ENCODE measurements at places on chromosomes 12 and 14.

DNA sequence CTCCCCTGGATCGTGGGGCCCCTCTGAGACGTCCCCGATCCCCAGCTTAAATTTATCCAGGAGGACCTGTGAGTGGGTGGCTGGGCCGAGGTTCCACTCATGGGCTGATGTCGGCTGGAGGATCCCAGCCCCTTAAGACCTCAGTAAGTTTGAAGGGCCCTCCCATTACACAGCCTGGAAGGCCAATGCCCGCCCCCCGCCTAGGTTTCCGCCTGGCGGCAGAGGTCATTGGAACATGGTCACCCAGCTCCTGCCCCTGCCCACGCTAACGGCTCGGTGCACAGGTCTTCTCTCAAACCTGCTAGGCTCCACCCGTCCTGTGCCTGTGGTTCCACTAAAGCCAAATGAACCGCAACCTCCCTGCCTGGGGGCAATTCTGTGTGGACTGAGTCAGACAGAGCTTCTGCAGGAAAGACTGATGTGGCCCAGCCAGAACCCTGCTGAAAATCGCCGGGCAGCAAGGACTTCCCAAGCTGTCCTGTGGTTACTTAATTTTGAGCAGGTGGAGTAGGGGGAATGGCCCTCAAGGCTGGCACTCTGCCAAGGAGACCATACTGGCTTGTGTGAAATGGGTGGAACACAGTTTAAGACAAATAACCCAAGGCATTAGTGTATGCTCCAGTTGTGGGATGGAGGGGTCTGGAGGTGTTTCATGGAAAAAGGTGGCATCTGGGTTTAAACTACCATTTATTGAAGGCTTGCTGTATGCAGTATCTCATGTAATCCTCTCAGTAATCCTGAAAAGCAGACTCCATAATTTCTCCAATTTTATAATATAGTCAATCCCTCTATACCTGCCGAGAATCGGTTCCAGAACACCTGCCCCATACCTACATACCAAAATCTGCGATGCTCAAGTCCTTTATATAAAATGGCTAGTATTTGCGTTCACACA, 903 bp upstream of the NT5DC3 start:
- peak; percentile 2 for DNase-seq

DNA sequence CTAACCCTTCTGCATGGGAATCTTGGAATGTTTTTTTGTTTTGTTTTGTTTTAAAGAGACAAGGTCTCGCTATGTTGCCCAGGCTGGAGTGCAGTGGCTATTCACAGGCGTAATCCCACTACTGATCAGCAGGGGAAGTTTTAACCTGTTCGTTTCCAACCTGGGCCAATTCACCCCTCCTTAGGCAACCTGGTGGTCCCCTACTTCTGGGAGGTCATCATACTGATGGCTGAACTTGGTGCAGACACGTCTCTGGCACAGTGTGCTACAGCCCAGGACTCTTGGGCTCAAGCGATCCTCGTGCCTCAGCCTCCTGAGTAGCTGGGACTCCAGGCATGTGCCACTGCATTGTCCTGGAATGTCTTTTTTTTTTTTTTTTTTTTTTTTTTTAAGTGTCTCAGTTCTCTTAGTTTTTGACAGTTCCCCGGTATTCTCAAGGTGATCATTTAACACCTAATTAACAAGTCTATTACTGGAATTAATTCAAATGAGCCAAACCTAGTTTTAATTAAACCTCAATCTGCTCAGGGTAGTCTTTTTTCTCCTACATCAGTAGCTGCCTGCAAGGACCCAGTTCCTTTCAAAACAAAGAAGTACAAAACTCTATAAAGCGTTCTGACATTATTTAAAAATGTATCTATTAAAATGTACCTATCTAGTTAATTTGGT, 49.0 kb upstream of the ISM2 start:
- no peak for DNase-seq

GRCh38 chr12:63844391-63845341, at the start of gene SRGAP1:
Gene SRGAP1 (plus strand): TSS chr12:63844700. CDS start chr12:63844817, 117 bp downstream.
- DNase-seq, result no peak

GRCh38 chr12:10540776-10541205, 35.1 kb downstream of the EIF2S3B start:
- DNase-seq, result no peak
